Placental pericyte (primary cell): ENCODE measurements at places on chromosomes 11 and 22. TPM values are rescaled to one million over a fixed set of nuclear protein-coding genes. Genes with fewer than 3 reads are reported as not detected.

VSIG10L2 gene
- total RNA-seq: not detected in 2 replicates

KCNJ11 gene
- not detected in 2 replicates for total RNA-seq

UPB1 gene
- 0.14 and 0.22 TPM in 2 replicates for total RNA-seq

SYCE3 gene
- not detected in 2 replicates for total RNA-seq

C22orf31 gene
- not detected in 2 replicates for total RNA-seq

GCAT gene
- 21.3 and 27.8 TPM in 2 replicates for total RNA-seq

OR52E8 gene
- total RNA-seq: 1.0 TPM in 1 of 2 replicates, not detected in the other
